ENCODE measurements at places on chromosomes 7 and 10. TPM values are rescaled to one million over a fixed set of nuclear protein-coding genes. Genes with fewer than 3 reads are reported as not detected.

DNA sequence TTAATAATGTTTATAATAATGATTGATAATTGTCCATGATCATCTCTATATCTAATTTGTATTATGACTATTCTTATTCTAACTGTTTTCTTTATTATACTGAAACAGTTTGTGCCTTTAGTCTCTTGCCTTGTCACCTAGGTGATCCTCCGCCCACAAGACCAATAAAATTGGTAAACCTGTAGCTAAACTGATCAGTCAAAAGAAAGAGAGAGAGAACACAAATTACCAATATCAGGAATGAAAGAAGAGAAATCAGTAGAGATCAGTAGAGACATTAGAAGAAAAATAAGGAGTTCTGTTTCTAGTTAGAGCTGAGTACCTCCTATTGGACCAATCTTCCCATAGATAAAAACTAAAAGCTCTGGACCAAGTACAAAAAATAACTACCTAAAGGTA is 6.1 kb upstream of the COA1 start:
- DNase-seq: no peak

- DNase-seq: no peak
Observed at GRCh38 chr7:120344276-120344675, 71.3 kb downstream of the KCND2 start.

- DNase-seq: no peak
Observed at GRCh38 chr7:128073671-128074310, 42.6 kb upstream of the LRRC4 start.

DNA sequence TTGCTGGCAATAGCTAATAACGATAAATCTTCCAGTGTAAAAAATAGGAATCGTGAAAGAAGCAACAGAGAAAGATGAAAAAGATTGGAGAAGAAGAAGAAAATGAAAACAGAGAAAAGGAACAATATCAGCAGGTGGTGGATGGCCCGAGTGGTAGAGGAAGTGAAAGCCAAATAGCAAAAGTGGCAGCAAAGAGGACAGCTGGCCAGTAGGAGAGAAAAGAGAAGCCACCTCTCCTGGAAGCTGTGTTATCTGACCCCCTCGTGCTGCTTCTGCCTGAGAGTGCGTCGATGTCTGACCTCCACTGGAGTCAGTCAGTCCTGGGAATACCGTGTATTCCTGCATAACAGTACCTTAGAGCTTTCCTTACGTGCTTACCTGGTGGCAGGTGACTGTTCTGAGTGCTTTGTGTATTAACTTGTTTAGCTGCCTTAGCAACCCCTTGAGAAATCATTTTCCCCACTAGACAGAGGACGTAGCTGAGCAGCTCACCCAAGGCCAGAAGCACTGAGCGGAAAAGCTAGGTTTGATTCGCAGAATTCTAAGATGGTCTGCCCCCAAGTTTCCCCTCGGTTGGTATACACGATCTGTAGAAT is 88.3 kb downstream of the CHN2 start:
- DNase-seq: no peak

GRCh38 chr7:90595342-90595800 is 750 bp upstream of the CDK14 start:
- no peak for DNase-seq

GRCh38 chr10:7889947-7890542 is 71.7 kb downstream of the TAF3 start:
- DNase-seq: no peak

GRCh38 chr7:20157456-20157855 is 59.7 kb downstream of the MACC1 start:
- no peak for DNase-seq

- no peak for DNase-seq
Observed at GRCh38 chr7:22129819-22130580, 184.3 kb upstream of the CDCA7L start.

DNA sequence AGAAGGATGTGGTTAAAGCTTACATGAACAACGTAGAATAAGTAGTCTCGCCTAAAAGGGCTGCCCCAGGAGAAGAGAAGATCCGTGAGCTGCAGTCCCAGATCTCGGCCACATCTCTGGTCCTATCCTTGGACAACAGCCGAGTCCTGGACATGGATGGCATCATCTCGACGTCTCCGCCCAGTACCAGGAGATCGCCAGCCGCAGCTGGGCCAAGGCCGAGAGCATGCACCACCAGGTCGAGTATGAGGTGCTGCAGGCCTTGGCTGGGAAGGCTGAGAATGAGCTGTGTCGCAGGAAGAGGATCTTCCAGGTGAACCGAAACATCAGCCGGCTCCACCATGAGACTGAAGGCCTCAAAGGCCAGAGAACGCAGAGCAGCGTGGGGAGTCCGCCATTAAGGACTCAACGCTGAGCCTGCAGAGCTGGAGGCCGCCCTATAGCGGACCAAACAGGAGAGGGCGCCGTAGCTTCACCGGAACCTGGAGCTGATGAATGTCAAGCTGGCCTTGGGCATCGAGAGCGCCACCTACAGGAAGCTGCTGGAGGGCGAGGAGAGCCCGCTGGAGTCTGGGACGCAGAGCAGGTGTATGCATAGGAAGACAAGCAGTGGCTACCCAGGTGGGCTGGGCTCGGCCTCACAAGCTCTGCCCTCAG is 22.2 kb downstream of the LIPK start:
- DNase-seq: no peak

DNA sequence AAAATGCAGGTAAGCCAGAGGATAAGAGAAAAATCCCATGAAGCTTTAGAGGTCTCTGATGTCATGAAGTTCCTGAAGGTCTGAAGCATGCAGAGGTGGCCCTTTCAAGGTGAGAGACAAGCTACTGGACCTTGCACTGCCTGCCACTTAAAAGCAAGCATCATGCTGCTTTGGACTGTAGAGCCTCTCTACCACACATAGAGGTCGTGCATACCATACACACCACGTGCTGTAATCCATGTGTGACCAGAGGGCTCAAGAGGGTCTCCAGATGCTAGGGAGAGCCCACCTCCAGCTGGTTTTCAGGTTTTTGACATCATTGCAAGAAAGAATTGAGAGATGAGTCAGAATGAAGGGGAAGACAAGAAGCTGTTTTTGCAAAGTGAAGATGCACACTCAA is 436.4 kb downstream of the TCERG1L start:
- DNase-seq: no peak

- DNase-seq: no peak
Observed at GRCh38 chr7:116708861-116709260, 36.9 kb downstream of the MET start.

The ZNF277 gene
- polyA plus RNA-seq: 41.0 TPM
